ENCODE measurements at places on chromosomes 3 and 15. TPM values are rescaled to one million over a fixed set of nuclear protein-coding genes. Genes with fewer than 3 reads are reported as not detected.

DNA sequence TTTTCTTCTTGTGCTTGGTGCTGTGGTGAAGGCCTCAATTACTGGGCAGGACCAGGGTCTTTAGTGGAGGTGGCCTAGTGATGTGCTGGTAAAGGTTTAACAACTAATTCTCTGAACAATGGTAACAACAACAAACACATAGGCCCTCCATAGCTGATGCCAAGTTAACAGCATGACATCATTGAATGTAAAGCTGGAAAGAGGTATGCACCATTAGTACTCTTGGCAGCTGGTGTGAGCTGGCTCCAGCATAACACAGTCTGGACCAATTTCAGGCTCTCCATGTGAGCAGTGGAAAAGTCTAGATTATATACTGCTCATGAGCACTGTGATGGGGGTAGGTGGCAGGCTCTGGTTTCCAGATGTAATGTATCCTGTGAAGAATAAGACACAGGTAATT, 61.8 kb downstream of the SLC7A14 start:
- no peak for DNase-seq
- no peaks in the 10 kb centered on the region for H3K4me1 ChIP-seq
- H3K4me3 ChIP-seq, result no peak overlapping the region
- no peak overlapping the region for H3K27ac ChIP-seq
- H3K27me3 ChIP-seq, result no peaks in the 10 kb centered on the region

DNA sequence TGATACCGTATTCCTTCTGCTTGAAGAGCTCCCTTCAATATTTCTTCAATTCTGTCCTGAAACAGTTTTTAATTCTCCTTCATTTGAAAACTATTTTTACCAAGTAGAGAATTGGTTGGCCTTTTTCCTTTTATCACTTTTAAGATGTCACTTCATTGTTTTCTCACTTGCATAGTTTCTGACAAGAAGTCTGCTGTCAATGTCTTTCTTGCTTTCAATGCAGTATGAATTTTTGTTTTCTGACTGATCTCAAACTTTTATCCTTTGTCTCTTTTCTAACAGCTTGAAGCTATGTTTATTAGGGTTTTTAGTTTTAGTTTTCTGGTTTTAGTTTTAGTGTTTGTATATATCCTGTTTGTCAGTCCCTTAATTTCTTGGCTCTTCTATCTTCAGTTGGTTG, 364.8 kb upstream of the TPRG1 start:
- H3K27me3 ChIP-seq, result no peaks in the 10 kb centered on the region
- no peak overlapping the region for H3K4me3 ChIP-seq
- H3K36me3 ChIP-seq, result no peaks in the 10 kb centered on the region

- no peak for DNase-seq
- H3K27me3 ChIP-seq, result no peaks in the 10 kb centered on the region
- H3K36me3 ChIP-seq, result no peaks in the 10 kb centered on the region
- H3K4me3 ChIP-seq, result no peak overlapping the region
- H3K4me1 ChIP-seq, result no peaks in the 10 kb centered on the region
- H3K27ac ChIP-seq, result no peak overlapping the region
Measured at GRCh38 chr3:148931574-148931973, 59.8 kb upstream of the GYG1 start.

GRCh38 chr3:188578576-188579363, 424.8 kb downstream of the LPP start:
- no peaks in the 10 kb centered on the region for H3K27me3 ChIP-seq
- DNase-seq, result peak; percentile 68
- H3K4me3 ChIP-seq, result peak overlapping the region; percentile 18

Gene CCDC33
- total RNA-seq, result not detected

Gene TICRR
- total RNA-seq, result not detected

Gene CLRN1
- total RNA-seq, result not detected

Gene ILDR1
- not detected for total RNA-seq
